ENCODE measurements at places on chromosomes 5 and 9.

DNA sequence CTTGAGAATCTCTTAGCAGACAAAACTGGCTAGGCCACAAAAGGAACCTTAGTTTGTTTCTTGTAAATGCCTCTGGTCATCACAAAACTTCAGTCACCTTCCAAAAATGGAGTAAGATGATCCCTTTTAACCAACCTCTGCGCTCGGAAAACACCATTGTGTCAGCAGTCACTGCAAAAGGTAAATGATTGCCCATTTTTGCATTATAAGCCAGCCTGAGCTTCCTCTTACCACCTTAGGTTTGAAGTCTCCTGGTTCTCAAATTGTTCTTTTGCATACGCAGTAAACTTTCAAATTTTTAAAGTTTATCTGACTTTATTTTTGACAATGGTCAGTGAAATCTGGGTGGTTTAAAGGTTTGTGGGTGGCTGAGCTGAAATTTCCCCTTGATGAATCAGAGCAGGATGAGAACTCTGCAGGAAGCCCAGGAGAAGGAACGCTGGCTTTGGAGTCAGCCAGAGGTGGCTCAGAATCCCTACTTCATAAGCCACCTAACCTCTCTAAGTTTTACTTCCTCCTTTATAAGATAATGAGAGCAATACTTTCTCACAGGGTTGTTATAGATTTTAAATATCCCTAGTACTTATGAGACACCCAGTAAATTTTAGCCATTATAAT is 131.4 kb downstream of the MED10 start:
- peaks cover 3% of the 10 kb centered on the region for H3K4me1 ChIP-seq
- no peaks in the 10 kb centered on the region for H3K36me3 ChIP-seq
- DNase-seq, result no peak
- H3K27ac ChIP-seq, result no peak overlapping the region

- H3K27ac ChIP-seq, result no peak overlapping the region
- no peak overlapping the region for H3K4me3 ChIP-seq
- no peaks in the 10 kb centered on the region for H3K36me3 ChIP-seq
- no peaks in the 10 kb centered on the region for H3K27me3 ChIP-seq
These were observed 120.1 kb upstream of the TSLP start for GRCh38 chr5:110951373-110951791.

GRCh38 chr5:58094031-58094430 is 365.9 kb downstream of the PLK2 start:
- DNase-seq, result peak; percentile 8
- no peaks in the 10 kb centered on the region for H3K36me3 ChIP-seq
- no peak overlapping the region for H3K4me3 ChIP-seq
- H3K4me1 ChIP-seq, result no peaks in the 10 kb centered on the region
- no peaks in the 10 kb centered on the region for H3K27me3 ChIP-seq
- no peak overlapping the region for H3K27ac ChIP-seq

- no peaks in the 10 kb centered on the region for H3K36me3 ChIP-seq
- no peak overlapping the region for H3K4me3 ChIP-seq
- no peaks in the 10 kb centered on the region for H3K4me1 ChIP-seq
- H3K27ac ChIP-seq, result no peak overlapping the region
- H3K27me3 ChIP-seq, result no peaks in the 10 kb centered on the region
These were observed 75.9 kb upstream of the ADAMTSL1 start for GRCh38 chr9:18398038-18398437.

DNA sequence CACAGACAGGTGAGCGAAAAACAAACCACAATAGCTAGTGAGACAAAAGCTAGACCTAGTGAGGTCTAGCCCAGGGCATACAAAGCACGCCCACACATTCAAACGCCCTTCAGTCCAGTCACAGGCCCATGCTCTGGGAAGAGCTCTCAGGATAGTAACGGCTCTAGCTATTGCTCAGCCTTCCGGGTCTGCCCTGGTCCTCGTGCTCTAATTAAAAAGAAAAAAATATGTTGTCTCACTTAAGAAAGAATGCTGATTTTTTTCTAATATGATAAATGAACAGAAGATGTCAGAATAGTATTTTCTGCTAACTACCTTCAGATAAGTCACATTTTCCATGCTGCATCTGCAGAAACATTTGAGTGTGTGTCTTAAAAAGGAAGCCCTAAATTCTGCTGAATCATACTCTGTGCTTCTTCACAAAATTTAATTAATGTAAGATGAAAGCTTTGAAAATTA is 94.5 kb downstream of the PLPP1 start:
- DNase-seq, result no peak
- no peak overlapping the region for H3K4me3 ChIP-seq
- peaks cover 46% of the 10 kb centered on the region for H3K4me1 ChIP-seq
- H3K27me3 ChIP-seq, result no peaks in the 10 kb centered on the region
- H3K36me3 ChIP-seq, result peaks cover 66% of the 10 kb centered on the region
